ENCODE measurements at places on chromosomes 11 and 22.
A peak's percentile ranks its signal among the peaks of the same experiment; 100 is the strongest.

GRCh38 chr11:62383822-62384221 is 35.0 kb upstream of the SCGB1A1 start:
- no peak for DNase-seq

DNA sequence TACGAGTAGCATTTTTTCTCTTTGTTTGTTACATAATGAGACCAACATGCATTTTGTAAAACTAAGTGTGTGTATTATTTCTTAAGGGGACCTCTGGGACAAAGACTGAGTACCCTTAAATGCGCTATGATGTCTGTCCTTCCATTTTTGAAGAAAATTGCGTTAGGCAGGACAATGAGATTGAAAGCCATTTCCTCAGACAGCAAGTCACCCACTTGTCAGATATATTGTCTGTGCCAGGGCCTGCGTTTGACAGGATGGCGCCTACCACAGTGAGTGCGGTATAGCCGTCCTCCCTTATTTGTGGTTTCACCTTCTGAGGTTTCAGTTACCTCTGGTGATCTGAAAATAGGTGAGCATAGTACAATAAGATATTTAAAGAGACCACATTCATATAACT is 2.2 kb downstream of the AP2A2 start:
- no peak for DNase-seq

DNA sequence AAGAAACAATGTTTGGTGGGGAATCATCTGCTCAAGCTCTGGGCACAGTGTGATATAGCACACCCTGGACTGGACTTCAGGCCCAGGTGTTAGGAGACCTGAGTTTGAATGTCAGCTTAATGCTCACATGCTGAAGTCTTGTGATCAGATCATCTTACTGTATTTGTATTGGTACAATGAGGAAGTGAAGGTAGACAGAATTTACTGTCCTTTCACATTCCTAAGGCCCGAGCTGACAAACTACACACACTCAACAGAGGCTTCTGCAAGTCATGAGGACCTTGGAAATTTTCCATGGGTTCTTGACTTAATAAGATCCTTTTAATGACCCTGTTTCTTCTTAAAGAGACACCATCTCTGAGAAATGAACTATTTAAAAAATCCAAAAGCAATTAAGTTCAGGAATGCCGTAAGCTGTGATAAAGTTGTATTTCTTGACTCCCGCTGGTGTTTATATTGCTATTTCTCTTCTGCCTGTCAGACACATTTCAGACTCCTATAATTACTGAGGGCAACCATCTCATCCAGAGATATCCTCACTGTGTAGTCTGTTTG is 802.0 kb downstream of the DLG2 start:
- no peak for DNase-seq

- DNase-seq: no peak
Observed at GRCh38 chr11:71895961-71896360, 17.7 kb downstream of the DEFB131B start.

- DNase-seq: peak; percentile 32
Observed at GRCh38 chr11:45658292-45658991, 7.0 kb downstream of the CHST1 start.

- DNase-seq: peak; percentile 87
Observed at GRCh38 chr11:112163875-112164685, at the start of gene IL18. TSS of gene IL18 (minus strand) at chr11:112164094. CDS start at chr11:112155053, 9,041 bp downstream.

GRCh38 chr11:44955015-44955738 is 4.5 kb upstream of the TP53I11 start:
- DNase-seq: peak; percentile 43

- DNase-seq: no peak
Observed at GRCh38 chr11:95143106-95143681, 53.5 kb downstream of the ENDOD1 start.

GRCh38 chr22:46336119-46337078 is 885 bp downstream of the TRMU start:
- no peak for DNase-seq

DNA sequence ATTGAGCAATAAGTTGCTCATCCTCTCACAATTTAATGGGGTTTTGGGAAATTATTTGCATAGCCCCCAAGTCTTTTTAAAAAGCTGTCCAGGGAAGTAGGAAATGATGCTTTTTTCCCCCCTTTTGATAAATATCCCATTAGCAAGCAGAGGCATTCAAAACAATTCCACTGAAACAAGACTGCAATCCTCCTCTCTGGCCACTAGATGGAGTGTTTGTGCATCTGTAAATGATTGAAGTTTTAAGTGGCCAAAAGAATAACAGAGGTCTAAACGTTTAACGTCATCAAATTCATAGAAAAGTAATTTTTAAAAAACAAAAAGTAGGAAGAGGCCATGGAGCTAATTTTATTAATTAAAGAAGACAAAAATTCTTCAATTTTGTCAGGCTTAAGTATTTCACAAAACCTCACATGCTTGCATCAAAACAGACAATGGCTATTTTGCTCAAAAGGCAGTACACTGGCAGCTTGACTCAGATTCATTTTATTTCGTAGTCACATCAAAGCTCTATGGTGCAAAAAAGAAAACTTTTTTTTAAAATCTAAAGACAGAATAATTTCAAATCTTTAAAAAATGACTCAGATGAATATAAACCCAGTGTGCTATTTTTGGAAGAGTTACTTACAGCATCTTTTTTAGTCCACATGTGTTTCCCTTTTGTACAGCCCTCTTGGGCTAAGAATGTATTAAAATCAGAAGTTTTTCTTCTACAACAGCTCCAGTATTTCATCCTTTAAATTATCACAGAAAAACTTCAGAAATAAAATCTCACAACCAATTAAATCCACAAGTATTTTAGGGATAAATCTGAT is 17.8 kb downstream of the CHORDC1 start:
- DNase-seq: no peak

DNA sequence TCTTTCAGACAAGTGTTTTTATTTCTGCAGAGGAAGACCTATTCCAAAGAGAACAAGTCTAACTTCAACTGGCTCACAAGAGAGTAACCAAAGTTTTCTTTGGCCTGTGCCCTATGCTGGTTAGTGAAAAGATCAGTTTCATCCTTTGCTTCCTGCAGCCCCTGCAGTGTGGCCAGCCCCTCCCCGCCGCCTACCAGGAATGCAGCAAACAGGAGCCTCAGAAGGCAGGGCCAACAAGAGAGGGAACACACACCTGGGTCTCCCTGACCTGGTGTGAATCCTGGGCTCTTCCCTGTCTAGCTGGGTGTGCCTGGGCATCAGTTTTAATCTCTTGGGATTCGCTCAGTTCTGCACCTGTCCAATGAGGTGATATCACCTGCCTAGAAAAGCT is 21.5 kb upstream of the SCARF2 start:
- no peak for DNase-seq

GRCh38 chr11:115778928-115779650 is 274.9 kb upstream of the CADM1 start:
- DNase-seq: no peak

GRCh38 chr22:49663823-49664222 is 163.8 kb downstream of the BRD1 start:
- DNase-seq: peak; percentile 70

GRCh38 chr11:123241874-123242543 is 47.0 kb upstream of the CLMP start:
- no peak for DNase-seq

DNA sequence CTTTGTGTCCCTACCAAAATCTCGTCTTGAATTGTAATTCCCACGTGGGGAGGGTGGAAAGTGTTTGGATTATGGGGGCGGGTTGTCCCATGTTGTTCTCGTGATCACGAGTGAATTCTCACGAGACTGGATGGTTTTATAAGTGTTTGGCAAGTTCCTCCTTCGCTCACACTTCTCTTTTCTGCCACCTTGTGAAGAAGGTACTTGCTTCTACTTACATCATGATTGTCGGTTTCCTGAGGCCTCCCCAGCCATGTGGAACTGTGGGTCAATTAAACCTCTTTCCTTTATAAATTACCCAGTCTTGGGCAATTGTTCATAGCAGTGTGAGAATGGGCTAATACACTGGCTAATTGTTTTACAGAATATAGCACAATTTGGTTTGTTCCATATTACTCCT is 326.3 kb downstream of the GRM5 start:
- no peak for DNase-seq

DNA sequence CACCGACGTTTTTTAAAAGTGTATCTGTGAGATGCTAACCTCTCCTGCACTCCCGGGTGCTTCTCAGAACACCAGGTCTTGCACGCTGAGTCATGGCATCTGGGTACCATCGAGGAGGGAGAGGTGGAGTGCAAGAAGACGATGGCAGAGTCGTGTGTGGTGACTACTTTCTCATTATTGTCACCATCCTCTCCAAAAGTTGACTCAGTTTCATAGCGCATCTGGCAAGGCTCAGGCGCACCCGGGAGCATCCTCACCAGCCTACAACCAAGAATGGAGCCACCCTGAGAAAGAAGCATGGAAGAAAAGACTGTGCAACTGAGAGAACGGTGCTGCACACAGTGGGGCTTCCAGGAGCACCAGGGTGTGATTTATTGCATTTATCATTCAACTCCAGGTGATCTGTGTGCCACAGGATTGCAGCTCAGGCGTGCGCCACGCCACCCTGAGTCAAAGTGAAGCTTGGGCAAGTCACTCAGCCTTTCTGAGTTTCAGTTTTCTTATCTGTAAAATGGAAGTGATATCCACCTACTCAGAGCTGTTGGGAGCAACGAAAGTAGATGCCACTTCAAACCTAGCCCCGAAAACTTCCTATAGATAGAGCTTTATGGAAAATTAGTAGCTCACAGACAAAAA is 65.4 kb downstream of the LINC01488 start:
- no peak for DNase-seq

DNA sequence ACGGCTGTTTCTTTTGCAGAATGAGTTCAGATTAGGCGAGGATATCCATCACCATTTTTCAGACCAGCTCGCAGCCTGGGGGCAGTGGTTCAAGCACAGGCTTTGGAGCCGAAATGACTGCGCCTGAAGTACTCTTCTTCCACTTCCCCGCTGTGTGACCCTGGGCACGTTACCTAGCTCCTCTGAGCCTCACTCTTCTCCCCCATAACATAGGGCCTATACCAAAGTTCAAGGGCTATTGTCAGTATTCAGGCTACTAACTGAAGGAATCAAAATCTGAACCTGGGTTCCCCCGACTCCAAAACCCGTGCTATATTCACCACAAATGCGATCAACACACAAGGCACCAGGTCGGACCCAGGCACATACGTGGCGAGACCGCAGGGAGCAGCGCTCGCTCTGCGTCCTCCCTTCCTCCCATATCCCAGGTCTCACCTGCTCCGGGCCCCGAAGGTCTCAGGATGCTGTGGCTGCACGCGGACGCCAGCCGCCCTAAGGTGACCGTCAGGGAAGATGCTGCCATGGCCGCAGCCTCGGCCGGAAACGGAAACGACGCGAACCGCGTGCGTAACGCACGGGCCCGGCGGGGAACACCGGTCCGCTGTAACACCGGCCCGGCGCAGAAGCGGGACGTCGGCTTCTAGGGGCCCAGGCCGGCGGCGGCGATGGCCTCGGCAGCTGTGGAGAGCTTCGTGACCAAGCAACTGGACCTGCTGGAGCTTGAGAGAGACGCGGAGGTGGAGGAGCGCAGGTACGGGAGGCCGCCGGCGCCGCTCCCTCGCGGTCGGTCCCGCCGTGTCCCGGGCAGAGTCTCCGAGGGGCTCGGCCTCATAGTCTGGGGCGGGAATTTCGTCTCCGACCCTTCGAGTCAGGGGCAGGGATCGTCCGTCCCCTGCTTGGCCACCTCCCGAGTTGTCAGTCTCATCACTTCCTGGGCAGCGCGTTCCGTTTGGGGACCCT is at the start of the genes IGHMBP2 and MRPL21:
IGHMBP2 (plus strand) TSS at position 604 of the 960 bp plus-strand sequence; CDS start at position 666, 62 bp downstream.
MRPL21 (minus strand) TSS at position 545 of the 960 bp plus-strand sequence; CDS start at position 523, 22 bp downstream.
- peak; percentile 73 for DNase-seq

DNA sequence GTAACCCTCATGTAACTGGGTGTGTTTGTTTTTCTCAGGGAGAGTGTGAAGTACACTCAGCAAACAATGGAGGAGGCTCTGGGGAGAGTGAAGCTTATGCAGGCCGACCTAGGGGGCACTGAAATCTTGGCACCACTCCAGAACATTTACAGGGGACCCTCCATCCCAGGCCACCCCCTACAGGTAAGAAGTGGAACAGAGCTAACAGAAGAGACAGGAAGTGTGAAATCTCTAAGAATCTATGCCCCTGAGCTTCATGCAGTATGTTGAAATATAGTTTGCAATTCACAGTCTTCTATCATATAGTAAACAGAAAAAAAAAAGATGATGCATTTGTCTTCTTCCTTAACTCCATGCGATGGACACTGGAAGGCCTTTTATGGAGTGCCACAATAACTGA is 8.4 kb downstream of the VWA5A start:
- no peak for DNase-seq

GRCh38 chr11:83191986-83192385 is 1.5 kb upstream of the ANKRD42 start:
- DNase-seq: no peak

- no peak for DNase-seq
Observed at GRCh38 chr22:38733724-38734381, 21.9 kb downstream of the SUN2 start.

GRCh38 chr11:15157181-15157580 is 42.5 kb downstream of the INSC start:
- no peak for DNase-seq

GRCh38 chr11:65329944-65330403 is 3.7 kb upstream of the DPF2 start:
- peak; percentile 94 for DNase-seq

GRCh38 chr11:63020671-63021291 is 5.1 kb upstream of the SLC22A8 start:
- DNase-seq: no peak

- peak; percentile 95 for DNase-seq
Observed at GRCh38 chr11:43987384-43988039, 45.1 kb downstream of the C11orf96 start.

GRCh38 chr11:45771566-45772448 is 33.1 kb upstream of the SLC35C1 start:
- DNase-seq: peak; percentile 67

DNA sequence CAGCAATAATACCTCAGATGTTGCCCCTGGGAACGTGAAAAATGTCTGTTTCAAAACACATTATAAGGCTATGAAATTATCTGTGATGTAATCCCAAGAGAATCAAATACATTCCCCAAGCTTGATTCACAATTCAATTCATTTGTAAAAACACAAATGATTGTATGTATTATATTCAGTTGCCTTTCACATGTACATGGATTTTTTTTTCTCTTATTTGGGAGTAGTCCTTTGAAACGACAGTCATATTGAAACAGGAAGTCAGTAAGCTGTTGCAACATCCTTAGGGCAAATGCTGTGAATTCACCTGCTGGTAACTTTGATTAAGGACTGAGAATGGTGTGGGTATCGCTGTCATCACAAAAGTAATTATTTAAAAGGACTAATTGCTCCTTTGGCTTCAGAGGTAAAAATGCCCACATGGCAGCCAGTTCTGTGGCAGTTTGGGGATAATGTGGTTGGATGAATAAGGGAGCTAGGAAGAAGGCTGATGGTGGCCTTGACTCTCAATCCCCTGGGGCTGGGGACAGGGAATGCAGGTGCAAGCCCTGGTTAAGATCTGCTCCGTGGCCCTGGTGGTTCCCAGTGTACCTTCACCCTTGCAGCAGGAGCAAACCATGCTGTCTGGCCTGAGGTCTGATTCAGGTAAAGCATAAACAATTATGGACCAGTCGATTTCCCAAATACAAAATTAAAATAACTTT is 13.2 kb downstream of the EHF start:
- DNase-seq: no peak

GRCh38 chr22:26372890-26373289 is 56.2 kb upstream of the ASPHD2 start:
- DNase-seq: no peak

- no peak for DNase-seq
Observed at GRCh38 chr22:28351476-28351875, 328.2 kb downstream of the TTC28 start.

All from lower leg skin (tissue), 4 donors.